Melanocyte of skin (primary cell): ENCODE measurements at places on chromosomes 7 and 10. TPM values are rescaled to one million over a fixed set of nuclear protein-coding genes. Genes with fewer than 3 reads are reported as not detected.

Gene BICC1
- 5.3 and 6.9 TPM in 2 replicates for total RNA-seq

Gene TAS2R5
- total RNA-seq: 1.00 and 1.4 TPM in 2 replicates

Gene ST8SIA6
- 28.0 and 35.2 TPM in 2 replicates for total RNA-seq

Gene AMPH
- total RNA-seq: 1.4 and 2.9 TPM in 2 replicates

Gene NFE2L3
- total RNA-seq: 13.8 and 24.1 TPM in 2 replicates

Gene SYCE1
- not detected in 2 replicates for total RNA-seq

Gene FOXL3
- not detected in 2 replicates for total RNA-seq

Gene PRLHR
- total RNA-seq: not detected in 2 replicates

Gene ANKRD1
- 0.36 TPM in 1 of 2 replicates, not detected in the other for total RNA-seq

Gene NRAP
- total RNA-seq: under 0.01 TPM in 2 replicates
